ENCODE measurements at places on chromosomes 3 and 15. TPM values are rescaled to one million over a fixed set of nuclear protein-coding genes. Genes with fewer than 3 reads are reported as not detected.

Gene EXOG
- 15.0 TPM for total RNA-seq

Gene DALRD3
- total RNA-seq: 38.1 TPM

Gene ROPN1
- not detected for total RNA-seq

Gene SOX2
- total RNA-seq: 72.0 TPM
